CD4-positive, alpha-beta T cell treated with Interleukin-6 at 100 ng/mL for 8 hours (primary cell): ENCODE measurements at places on chromosomes 11 and 22.

GRCh38 chr11:36033082-36033751 is 89.4 kb downstream of the LDLRAD3 start:
- no peak for DNase-seq

- no peak for DNase-seq
Observed at GRCh38 chr22:44438056-44438455, 60.0 kb downstream of the RTL6 start.

DNA sequence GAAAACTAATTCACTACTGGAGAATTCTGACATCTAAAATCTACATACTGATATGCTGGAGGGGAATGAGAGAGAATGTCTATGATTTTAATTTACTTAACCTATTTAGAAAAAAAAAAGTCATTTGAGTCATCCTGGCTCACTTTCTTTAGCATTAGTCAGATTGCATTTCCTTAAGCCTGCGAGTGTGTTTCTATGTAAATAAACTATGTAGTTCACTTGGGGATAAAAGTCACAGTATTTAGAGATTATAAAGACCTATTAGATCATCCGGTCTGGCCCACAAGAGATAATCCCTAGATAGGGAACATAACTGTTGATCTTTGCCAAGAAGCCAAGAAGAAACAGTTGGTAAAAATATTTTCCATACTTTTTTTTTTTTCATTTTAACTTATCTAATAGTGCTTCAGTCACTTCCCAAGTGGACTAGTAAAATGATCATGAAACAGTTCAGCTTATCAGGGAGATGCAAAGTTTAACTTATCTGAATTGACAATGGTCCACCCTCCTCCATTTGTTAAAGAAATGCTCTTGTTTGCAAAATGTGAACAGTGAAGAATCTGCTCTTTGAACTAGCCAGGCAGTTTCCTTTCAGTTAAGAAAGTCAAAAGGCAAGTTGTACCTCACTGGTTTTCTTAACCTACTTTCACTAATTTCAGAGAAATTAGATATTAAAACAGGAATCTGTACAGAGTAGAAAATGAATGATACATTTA is 21.2 kb upstream of the BLID start:
- no peak for DNase-seq

DNA sequence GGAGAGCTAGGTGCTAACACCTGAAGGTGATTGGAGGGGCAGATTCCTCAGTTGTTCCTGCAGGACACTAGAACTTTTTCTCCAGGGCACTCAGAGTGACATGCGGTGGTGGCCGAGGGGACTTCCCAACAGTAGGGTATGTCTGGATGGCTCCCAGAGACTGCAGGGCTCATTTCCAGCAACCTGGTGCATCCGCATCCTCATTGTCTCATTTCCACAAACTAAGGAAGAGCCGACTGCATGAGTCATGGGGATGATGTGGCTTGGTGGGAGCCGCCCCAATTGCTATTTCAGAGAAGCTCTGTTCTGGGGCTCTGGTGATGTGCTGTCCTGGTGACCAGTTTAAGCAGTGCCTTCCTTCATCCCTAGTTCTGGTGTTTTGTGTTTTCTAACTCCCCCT is 2.8 kb upstream of the ROBO4 start:
- no peak for DNase-seq

DNA sequence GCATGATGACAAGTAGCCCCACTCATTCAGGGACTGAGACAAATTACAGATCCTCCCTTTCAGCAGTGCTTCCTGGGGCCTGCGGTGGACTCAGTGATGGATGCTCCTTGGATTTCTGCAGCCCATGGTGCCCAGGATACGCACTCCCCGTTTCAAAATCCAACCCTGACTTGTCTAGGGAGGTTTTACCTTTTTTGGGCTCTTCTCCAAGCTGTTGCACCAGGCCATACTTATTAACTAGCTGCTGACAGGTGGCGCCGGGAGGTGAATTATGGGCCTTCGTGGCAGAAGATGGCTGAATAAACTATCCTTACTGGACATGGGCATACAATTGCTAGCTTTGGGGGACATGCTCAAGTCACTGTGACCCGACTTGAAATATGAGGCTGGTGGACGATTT is 324.3 kb upstream of the SYN3 start:
- no peak for DNase-seq

- no peak for DNase-seq
Observed at GRCh38 chr11:475941-476340, 25.9 kb downstream of the PTDSS2 start.

- no peak for DNase-seq
Observed at GRCh38 chr22:20271114-20271994, 3.2 kb upstream of the RTN4R start.

- no peak for DNase-seq
Observed at GRCh38 chr11:6523253-6523652, 26.2 kb downstream of the DNHD1 start.

- DNase-seq, result peak; percentile 61
Observed at GRCh38 chr11:130314184-130314749, 450 bp downstream of the ZBTB44 start.

DNA sequence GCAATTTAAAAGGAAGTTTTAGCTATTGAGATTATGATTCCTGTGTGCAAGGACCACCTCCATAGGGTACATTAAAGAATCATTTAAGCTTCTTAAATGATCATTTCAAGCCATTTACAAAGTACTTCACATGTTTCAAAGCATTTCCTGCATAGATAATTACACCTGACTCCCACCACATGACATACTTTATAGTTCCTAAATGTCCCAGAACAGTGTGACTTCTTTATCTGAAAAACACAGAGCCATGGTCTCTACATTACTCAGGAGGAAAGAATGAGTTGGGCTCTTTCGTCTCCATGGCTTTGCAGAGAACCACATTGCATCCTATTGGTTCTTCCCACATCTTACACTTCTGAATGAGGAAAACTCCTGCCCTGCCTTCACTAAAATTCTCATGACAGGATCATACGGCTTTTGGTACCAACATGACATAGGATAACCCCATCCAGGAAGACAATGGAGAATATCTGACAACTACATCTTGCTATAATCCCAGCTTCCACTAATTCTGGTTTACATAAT is 88.6 kb downstream of the ETS1 start:
- DNase-seq, result no peak

- DNase-seq, result no peak
Observed at GRCh38 chr11:381501-382072, 12.3 kb downstream of the B4GALNT4 start.

DNA sequence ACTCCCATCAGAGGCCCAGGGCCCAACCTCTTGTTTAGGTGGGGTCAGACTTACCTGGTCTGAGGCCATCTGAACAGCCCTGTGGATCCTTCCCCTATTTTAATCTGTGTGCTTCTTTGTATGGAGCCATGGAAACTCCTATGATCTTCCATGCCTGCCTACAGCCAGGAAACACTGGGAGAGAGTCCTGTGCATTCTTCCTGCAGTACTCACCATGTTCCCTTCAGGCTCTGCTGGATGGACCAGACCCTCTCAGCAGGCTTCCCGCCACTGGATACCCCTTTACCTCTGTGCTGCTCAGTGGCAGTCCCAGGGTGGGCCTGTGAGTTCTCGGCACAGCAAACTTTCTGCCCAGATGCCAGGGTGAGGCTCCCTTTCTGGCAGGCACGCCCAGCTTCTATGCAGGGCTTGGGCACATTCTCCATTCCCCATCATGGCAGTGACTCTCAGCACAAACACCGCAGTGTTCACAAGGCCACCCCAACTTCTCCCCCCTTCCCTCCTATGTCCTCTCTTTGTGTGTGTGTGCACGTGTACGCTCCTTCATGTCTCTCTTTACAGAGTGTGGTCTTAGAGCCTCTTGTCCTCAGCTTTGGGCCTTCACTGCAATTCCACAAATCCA is 34.8 kb downstream of the NEU3 start:
- DNase-seq, result no peak

DNA sequence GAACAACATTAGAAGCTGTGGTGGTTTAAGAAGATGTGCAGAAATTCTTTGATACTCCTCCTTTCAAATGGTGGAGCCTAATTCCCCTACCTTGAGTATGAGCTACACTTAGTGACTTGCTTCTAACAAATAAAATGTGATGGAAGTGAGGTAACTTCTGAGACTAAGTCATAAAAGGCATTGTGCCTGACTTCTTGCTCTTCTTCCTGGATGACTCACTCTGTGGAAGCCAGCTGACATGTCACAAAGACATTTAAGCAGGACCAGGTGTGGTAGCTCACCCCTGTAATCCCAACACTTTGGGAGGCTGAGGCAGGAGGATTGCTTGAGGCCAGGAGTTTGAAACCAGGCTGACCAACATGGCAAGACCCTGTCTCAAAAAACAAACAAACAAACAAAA is 3.9 kb upstream of the PLA2G3 start:
- no peak for DNase-seq

GRCh38 chr11:107590460-107591377 is at the start of gene ELMOD1:
Gene ELMOD1, plus strand, starts transcription at chr11:107591147. Its CDS starts 27,043 bp downstream, at chr11:107618190.
- no peak for DNase-seq

GRCh38 chr11:28514391-28514790 is 406.2 kb downstream of the METTL15 start:
- no peak for DNase-seq

DNA sequence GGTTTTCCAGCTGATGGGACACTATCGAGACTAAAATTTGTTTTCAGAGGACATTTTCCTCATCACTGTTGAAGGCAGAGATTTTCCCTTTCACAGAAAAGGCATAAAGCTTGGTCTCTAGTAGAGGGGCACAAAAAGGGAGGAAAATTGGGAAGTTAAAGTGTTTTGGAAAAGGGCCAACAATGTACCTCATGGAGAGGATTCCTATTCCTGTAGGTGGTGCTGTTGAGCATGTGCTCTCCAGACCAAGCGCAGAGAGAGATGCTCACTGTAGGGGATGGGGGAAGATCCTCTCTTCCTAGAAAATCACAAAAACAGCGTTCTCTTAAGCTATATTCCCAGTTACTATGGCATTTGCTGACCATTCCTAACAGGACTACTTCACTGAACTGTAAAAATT is 44.9 kb downstream of the OR4C46 start:
- DNase-seq, result no peak

DNA sequence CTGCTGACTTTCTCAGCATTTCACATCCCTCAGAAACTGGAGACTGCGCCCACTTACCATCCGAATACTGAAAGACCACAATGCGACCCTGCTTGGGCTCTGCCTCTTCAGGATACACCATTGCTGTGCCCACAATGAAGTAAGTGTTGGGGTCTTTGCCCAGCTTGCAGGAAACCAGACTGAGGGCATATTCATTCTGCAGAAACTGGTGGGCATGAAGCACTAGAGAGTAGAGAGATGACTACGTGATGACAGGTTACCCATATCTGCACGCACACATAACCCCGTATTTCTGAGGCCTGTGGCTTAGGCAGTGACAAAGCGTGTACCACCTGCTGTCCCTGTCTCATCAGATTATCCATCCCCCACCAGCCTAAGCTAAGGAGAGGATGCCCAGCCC is 14.6 kb upstream of the VWCE start:
- no peak for DNase-seq

DNA sequence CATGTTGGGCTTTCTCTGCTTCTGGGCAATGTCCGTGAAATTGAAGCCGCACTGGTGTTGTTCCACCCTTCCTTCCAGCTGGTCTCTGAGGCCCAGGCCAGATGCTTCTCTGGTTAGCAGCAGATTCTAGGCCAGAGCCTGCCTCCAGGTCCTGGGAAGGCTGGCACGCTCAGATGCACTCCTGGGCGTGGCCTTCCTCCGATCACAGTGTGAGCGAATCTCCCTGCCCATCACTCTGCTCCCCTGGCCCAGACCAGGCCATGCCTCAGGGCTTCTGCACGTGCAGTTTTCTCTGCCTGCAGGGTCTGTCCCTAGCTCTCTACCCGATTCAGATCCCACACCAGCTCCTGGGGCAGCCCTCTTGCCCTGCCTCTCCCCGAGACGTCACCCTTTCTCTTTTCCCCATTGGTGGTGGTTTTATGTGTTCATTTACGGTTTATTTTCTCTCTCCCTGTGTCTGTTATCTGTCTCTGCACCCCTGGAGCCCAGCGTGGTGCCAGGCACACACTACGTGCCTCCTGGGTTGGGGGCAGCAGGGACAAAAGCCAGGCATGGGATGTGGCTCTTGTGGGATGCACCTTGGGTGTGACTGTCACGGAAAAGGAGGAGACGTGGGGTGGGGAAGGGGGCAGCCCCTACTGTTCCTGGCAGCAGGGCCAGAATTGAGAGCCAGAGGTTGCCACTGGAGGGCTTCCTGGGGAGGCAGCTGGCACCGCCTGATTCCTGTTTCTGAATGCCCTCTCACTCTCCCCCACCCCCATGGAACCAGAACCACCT is 66.0 kb downstream of the KCNQ1 start:
- DNase-seq, result no peak

GRCh38 chr11:64219354-64219684 is 6.7 kb downstream of the TRPT1 start:
- DNase-seq, result no peak

- DNase-seq, result no peak
Observed at GRCh38 chr11:43053638-43054412, 258.0 kb upstream of the API5 start.

DNA sequence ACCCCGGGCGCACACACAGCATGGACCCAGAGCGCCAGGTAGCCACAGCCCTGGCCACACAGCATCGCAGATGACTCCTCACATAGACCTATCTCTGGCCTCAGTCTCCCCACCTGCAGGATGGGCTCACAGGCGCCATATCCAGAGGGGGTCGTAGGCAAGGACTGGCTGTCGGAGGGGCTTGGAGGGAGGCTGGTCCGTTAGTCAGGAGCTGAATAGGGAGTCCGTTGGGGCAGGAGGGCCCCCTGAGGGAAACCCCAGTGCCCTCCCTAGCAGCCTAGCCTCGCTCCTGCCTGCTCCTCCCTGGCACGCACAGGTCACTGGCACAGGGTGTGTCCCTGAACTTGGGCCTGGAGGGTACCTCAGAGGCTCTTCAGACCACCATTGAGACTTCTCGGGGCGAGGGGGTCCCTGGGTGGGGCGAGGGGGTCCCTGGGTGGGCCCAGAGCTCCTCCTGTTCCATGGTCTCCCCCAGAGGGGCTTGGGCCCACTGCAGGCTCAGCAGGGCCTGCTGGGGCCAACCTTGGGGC is 2.0 kb downstream of the PLXNB2 start:
- DNase-seq, result no peak

DNA sequence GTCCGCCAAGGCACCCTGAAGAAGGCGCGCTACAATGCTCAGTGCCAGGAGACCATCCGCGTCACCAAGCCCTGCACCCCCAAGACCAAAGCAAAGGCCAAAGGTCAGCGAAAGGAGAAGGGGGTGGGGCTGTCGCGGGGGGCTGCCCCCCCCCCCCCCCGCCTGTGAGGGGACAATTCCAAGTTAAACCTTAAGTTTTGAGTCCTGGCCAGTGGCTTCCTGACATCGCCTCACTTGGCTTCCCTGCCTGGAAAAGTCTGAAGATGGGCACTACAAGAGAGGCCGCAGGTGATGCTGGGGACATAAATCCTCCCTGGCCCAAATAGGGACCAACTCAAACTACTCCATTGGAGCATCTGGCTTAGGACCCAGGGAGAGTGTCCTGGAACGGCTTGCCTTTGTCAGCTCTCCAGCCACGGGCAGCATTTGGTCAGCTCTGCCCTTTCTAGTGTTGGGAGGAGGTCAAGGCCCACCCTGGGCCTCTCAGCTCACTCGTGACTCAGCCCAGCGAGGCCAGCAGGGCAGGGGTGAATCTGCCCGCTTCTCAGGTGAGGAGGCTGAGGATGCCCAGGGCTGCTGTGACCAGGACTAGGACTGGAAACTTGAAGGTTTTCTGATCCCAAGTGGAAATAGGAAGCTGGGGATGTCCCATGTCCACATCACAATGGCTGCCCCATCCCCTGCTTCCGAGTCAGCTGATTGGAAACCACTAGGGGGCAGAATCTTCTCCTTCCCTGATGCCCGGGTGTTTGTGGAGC is 1.4 kb downstream of the MDK start:
- no peak for DNase-seq
